Fibroblast of villous mesenchyme (primary cell): ENCODE measurements at places on chromosomes 13 and 19.
A peak's percentile ranks its signal among the peaks of the same experiment; 100 is the strongest.

- DNase-seq: no peak
These were observed 159.6 kb upstream of the ATXN8OS start for GRCh38 chr13:69948016-69948415.

DNA sequence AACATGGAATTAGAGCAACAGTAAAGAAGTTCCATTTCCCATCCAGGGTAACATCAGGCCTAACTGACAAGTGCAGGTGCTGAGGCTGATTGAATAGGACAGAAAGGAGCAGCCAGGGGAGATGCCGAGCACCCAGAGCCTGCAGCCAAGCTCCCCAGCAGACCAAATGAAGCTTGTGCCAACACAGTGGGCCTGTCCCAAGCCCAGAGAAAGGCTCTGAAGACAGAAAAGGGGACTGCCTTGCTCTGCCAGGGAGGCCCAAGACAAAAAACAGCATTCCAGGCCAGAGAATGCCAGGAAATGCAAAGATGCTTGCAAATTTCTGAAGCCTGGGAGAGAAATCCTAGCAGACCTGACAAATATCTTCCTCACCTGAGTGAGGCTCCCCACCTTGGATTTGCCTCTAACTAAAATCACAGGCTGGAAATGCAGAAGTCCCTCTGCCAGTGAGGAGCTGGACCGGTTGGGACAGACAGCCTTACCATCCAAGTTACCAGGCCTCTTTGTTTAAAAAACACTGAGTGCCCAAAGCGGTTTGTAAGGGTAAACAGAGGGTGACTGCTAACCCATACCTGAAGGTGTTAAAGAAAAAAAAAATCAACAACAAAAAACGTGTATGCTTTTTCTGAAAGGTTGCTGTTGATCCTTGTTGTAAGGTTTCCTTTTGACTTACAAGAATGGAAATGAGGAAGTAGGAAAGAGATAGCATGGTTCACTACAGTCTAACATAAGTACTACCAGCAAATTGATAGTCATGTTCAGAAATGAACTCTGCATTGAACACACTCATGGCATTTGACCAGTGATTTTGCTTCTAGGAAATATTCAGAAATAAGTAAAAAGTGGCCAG is 11.8 kb upstream of the HMGB1 start:
- no peak for DNase-seq

DNA sequence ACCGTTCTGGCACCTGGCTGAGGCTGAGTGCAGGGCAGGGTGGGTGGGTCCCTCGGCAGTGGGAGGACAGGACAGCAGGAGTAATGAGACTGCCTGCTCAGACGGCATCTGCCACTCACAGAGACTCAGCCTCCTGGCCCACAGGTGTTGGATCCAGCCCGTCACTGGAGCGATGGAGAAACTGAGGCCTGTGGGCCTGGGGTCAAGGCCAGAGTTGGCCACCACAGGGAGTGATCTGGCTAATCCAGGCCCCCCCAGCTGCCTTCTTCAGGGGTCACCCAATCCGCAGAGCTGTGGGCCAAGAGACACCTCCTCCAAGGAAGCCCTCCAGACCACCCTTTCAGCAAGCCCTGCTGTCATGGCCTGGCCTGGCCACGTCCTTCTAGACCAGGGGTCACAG is 103.7 kb upstream of the VSTM2B start:
- no peak for DNase-seq

- peak; percentile 45 for DNase-seq
These were observed at the start of gene IL27RA for GRCh38 chr19:14031719-14032480. Gene IL27RA (plus strand): TSS chr19:14031762. CDS start chr19:14031873, 111 bp downstream.

- DNase-seq: peak; percentile 40
These were observed 12.2 kb upstream of the LILRA5 start for GRCh38 chr19:54325194-54325621.

- no peak for DNase-seq
These were observed 10.3 kb downstream of the CABP5 start for GRCh38 chr19:48033604-48034003.

DNA sequence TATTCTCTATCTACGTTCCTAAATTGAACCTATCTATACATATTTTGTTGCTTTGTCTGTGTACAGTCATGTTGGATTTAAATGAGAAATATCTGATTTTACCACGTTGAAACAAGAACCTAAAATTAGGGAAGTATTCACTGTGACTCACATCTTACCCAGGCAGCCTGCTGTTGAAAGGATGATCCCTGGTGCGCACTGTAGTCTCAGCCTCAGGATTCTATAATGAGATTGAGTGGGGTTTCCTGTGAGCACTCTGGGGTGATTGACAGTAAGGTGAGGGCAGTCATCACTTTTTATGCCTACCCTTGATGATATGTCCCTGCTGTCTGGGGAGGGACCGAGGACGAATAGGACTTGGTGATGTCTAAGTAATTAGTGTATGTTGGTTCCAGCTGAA is 35.4 kb downstream of the PCCA start:
- no peak for DNase-seq

DNA sequence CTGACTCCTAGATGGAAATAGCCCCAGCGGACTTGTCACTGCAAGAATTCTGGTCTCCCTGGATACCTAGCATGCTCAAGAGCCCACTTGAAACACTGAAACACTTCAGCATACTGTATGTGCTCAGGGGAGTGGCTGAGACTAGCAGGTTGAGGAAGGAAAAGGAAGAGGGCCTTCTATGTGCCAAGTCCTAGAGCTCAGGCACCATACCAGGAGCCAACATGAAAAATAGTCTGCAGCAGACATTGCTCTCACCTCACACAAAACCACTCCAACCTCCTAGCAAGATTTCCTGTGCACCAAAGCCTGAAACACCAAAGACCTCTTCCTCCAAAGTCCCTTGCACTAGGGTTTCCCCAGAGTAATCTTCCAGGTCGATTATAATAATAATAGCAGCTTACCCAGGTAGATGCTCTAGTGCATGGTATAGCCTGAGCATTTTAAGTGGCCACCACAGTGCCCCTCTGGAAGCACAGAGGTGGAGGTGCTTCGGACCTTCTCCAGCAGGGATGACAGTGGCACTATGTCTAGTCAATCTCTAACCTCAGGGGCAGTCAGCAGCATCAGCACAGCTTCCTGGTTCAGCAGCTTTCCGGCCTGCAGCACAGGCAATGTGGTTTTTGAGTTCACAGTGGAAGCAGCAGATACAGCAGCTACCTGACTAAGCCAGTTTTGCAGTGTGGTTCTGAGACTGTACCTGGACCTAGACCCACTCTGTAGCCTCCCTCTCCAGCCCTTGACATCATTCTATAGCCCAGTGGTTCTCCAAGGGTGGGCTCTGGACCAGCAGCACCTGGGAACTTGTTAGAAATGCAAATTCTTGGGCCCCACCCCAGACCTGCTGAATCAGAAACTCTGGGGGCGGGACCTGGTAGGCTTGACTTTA is 45.6 kb upstream of the UBE2L5 start:
- DNase-seq: no peak
